Fibroblast of skin of left quadriceps (primary cell): ENCODE measurements at places on chromosomes 11 and 22.
A peak's percentile ranks its signal among the peaks of the same experiment; 100 is the strongest.

DNA sequence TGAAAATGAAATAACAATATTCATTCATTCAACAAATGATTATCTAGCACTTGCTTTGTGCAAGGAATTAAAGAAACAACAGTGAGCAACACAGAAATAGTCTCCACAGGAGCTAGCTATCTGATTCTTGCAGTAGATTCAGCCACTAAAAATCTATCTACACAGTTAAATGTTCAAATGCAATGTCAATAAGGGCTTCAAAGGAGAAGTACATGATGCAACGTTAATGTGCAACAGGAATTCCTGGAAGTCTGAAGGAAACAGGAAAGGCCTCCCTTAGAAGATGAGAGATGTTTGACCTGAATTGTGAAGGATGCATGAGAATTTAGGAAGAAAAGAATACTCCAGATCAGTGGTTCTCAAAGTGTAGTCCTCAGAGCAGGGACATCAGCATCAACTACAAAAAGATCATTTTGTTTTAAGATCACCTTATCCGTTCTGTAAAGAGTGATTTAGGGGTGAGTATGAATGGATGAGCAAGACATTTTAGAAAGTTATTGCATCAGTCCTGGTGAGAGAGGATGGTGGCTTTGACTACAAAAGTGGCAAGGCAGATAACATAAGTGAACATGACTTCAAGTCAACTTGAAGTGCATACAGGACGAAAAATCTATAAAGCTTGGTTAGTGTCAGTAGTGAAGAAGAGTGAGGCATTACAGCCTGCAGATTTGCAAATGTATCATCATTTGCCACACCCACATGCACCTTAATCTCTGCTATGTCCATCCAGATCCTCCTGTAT is 96.0 kb downstream of the ETS1 start:
- DNase-seq, result no peak

- no peak for DNase-seq
Measured at GRCh38 chr22:49971232-49972162, 10.9 kb downstream of the PIM3 start.

DNA sequence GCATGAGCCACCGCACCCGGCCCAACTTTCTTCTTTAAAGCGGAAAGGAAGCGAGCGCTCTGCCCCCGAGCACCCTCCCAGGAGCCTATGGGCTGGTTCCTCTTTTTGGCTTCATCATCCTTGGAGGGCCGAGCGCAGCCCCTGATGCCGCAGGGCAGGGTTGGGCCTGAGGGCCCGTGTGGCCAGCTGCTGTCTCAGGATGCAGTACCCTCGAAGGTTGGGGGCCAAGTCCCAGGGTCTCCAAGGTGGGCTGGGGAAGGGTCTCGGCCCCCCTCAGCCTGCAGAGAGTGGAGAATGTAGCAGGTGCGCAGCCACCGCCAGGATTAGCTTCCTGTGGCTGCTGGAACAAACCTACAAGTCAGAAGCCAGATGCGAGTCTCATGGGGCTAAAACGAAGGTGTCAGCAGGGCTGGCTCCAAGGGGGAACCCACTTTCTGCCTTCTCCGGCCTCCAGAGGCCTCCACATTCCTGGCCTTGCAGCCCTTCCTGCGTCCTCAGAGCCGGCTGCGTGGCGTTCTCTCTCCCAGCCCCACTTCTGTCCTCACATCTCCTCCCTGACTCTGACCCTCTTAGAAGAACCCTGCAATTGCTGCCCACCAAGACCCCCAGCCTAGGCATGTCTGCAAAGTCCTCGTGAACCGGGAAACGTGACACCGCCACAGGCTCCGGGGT is 2.9 kb downstream of the PANX2 start:
- DNase-seq, result no peak

DNA sequence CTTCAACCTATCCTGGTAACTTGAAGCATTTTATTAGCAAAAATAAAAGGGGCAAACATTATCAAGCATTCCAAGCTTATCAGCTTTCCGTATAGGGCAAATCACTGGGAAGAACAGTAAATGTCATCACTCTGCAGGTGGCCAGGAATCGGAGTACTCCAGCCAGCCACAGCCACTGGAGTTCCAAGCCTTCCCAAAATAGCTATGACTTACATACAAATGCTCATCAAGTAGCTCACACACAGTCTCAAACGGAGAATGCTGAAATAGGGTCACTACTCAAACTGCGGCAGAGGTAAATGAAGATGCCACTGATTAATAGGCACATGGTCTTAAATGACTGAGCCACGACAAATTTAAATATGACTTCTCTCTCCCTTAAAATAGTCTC is 2.1 kb downstream of the USP28 start:
- no peak for DNase-seq

DNA sequence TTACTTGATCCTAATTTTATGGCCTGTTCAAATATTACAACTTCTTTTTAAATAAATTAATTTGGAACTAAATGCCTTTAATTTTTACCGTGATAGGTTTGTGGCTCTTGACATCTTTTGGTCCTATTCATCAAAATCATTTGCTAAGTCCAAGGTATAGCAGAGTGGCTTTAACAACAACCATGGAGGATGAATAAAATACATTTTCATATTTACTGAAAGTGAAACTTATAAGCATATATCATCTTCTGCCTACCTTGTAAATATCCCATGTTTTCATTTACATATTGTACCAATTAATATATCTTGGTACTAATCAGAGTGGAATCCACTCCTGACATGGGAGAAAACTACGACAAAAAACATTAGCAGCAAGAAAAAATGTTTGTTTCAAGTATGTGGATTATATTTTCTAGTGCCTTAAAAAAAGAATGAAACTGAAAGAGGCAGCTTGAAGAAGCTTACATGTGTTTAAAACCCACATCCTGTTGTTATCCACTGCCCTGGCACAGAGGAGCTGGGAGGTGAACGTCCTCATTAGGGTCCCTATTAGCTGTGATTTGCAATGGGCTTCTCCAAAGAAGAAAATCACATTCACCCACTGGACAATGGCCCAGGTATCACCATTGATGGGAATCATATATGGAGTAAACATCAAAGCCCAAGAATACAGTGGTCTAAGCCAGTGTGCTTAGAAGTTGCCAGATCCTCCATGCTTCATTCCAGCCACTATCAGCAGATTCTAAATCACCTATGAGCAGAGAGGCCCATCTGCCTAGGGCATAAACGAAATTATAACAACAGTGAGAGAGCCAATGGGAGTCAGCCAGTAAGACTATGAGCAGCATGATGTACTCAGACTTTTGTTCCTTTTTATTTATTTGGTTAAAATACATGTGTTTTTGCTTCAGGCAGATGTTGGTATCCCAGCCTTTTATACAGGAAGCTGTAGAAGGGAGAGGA is 84.7 kb downstream of the MAML2 start:
- DNase-seq, result no peak

GRCh38 chr11:134508219-134508990 is 96.4 kb upstream of the B3GAT1 start:
- no peak for DNase-seq

DNA sequence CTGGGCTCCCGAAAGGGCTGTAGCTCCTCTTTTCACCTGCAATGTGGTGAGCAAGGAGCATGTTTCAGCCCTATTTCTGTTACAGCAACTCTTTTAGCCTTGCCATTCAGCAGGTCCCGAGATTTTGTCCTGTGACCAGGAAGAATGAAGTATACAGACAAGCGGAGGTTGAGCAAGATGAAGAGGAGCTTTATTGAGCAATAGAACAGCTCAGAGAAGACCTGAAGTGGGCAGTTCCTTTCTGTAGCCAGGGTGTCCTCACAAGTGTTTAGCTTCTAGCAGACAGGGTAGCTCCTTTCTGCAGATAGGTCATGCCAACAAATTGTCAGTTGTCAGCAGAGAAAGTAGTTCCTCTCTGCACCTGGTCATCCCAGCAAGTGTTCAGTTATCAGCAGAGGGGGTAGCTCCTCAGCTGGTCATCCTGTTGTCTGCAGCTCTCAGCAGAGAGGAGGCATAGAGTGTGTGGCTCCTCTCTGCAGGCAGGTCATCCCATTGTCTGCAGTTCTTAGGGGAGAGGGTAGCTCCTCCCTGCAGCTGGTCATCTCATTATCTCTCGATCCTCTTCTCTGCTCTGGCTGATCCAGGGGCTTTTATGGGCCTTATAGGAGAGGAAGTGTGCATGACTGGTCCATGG is 5.4 kb upstream of the OR56A4 start:
- no peak for DNase-seq

DNA sequence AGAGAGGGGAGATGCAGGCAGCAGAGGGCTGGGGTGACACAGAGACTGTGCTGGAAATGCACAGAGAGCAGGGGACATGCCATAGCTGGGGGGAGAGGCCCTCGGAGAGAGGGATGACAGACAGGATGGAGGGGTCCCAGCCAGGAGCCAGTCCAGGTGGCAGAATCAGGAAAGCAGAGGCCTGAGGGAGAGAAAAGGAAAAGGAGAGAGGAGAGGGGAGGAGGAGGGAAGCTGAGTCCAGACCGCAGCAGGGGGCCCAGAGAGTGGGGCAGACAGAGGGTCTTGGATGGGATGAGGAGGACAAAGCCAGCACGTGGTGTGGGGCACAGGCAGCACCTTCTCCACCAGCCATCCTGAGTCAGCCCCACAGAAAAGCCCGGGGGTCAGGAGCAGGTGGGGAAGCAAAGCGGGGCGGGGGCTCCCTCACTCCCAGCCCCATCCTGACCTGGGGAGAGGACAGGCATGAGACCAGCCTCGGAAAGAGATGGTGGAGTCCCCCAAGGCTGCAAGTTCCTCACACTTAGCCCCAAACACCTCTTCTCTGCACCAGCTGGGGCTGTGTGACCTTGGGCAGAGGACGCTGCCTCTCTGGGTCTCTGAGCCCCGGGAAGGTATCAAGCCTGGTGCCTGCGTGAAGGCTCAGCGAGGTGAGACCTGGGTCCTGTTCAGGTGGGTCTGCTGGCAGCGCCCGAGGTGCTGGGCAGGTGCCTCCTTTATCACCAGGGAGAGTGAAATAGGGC is 48.0 kb downstream of the IGLL1 start:
- no peak for DNase-seq

GRCh38 chr11:83601914-83602527 is 315.9 kb upstream of the CCDC90B start:
- DNase-seq, result peak; percentile 16

GRCh38 chr22:24154826-24155225 is 26.5 kb upstream of the SUSD2 start:
- no peak for DNase-seq

GRCh38 chr11:128862908-128863660 is 4.0 kb downstream of the KCNJ1 start:
- peak; percentile 77 for DNase-seq

- DNase-seq, result no peak
Measured at GRCh38 chr11:79196950-79197349, 243.9 kb downstream of the TENM4 start.

DNA sequence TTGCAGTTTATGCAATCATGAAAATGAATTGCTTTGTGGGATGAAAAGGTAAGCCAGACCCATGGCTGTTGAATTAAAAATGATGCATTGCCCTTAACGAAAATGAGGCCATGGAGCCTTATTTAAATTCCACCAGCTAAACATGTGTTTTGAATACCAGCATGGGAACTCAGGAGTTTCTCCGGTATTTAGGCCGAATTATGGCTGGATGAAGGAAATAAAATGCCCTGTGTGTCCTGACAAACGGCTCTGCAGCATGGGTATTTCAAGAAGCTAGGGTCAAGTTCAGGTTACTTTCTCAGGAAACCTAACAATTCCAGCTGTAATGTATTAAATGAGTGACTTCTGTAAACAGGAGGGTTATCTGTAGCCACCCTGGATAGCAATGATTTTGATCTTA is 38.3 kb downstream of the AMOTL1 start:
- DNase-seq, result no peak

DNA sequence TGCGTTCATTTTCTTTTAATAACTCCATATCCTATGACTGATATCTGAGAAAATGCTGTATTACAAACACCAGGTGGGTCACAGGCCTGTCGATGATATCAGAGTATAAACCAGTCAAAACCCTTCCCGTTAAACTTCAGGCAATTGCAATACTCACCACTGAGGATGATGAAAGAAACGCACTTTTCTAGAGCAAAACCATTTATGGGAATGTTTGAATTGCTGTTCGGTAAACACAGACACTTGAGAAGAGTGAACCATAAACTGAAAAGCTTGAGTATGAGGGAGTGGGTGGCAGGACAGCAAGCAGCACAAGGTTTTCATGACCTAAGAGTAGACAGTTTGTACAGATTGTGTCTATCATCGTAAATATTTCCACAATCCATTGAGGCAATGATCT is 139.8 kb upstream of the CEP126 start:
- no peak for DNase-seq

GRCh38 chr22:23828800-23829680 is 9.8 kb downstream of the DERL3 start:
- DNase-seq, result no peak

- peak; percentile 86 for DNase-seq
Measured at GRCh38 chr11:44731685-44732430, 5.1 kb downstream of the TSPAN18 start.

GRCh38 chr11:68959465-68960293 is 21.1 kb downstream of the MRGPRD start:
- no peak for DNase-seq

DNA sequence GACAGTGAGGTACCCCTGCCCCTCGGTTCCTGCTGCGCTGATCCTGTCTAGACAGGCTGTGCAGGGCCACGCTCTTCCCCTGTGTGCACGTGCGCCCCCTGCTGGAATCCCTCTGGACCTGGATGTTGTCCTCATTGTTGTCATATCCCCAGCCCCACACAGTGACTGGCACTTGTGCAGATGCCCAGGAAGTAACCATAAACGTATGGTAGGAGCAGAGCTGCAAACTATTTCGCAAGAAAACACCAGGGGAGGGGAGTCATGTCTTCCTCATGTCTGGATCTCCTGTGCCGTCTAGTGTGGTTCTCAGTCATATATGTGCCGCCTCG is 114.7 kb downstream of the CRYBB2 start:
- DNase-seq, result no peak

DNA sequence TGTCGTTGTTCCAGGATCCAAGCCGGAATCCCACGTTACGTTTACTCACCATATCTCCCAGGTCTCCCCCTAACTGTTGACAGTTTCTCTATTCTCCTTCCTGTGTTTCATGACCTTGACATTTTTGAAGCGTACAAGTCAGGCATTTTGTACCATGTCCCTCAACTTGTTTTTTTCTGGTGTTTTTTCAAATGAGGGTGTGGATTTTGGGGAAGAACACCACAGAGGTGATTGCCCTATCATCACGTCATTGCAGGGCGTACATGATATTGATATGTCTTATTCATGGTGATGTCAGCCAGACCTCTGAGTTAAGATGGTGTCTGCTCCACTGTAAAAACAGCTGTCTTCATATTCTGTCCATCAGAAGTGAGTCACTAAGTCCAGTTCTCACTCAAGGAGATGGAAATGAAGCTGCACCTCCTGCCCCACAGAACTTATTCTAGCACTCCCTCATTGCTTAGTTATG is 28.3 kb upstream of the SOX10 start:
- DNase-seq, result no peak

DNA sequence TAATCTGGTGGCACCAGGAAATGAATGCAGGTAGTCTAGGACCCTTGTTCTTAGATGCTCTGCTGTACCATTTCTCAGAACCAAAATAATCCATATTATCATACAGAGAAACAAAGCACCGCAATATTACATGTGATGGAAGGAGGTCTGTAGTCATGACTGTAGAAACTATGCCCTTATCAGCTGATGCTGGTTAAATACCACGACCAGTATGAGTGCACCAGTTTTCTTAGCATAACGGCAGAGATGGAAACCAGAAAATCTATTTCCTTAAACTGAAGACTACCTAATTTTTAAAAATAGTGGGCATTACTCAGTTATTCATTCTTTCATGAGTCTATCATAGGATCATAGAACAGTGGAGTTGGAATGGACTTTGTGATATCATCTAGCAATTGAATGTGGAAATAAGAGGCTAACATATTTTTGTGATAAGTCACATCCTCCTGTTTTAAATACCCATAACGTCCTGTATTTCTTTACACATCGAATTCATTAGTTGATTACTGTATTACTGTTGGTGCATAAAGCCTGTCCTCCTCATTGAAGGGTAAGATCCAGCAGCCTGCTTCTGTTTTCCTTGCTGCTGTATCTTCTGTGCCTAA is 15.1 kb downstream of the JHY start:
- DNase-seq, result peak; percentile 53
